ENCODE measurements at places on chromosomes 2 and 18.

- DNase-seq = no peak
Observed at GRCh38 chr2:25098670-25099486, 57.0 kb downstream of the EFR3B start.

DNA sequence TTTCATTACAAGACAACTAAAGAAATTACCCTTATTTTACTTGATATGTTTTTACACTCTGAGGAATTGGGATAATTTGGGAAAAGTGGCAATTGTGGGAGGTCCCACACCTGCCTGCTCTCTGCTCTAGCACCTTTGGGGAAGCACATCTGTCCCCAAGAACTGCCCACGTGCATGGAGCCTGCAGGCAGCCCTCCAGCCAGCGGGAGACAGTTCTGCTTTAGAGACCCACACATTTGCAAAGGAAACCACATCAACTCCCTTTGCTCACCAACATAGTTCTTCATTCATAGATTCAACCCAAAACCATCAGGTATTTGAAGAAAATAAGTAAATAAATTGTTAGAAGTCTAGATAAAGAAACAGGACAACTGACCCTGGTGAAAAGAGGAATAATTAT is 239.9 kb upstream of the ID2 start:
- DNase-seq = no peak

GRCh38 chr2:36530178-36530982 is 67.6 kb downstream of the FEZ2 start:
- DNase-seq = no peak

- no peak for DNase-seq
Observed at GRCh38 chr2:165192729-165193128, 11.1 kb downstream of the SCN3A start.

DNA sequence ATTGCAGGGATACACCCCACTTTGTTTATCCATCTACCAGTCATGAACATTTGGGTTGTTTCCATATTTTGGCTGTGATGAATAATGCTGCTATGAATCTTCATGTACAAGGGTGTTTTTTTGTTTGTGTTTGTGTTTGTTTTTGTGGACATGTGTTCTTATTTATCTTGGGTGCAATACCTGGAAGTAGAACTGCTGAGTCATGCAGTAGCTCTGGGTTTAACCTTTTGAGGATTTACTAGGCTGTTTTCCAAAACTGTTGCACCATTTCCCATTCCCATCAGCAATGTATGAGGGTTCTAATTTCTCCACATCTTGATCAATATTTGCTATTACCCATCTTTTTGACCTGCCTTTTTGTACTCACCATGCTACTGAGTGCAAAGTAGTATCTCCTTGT is 140.0 kb upstream of the CYP1B1 start:
- no peak for DNase-seq

DNA sequence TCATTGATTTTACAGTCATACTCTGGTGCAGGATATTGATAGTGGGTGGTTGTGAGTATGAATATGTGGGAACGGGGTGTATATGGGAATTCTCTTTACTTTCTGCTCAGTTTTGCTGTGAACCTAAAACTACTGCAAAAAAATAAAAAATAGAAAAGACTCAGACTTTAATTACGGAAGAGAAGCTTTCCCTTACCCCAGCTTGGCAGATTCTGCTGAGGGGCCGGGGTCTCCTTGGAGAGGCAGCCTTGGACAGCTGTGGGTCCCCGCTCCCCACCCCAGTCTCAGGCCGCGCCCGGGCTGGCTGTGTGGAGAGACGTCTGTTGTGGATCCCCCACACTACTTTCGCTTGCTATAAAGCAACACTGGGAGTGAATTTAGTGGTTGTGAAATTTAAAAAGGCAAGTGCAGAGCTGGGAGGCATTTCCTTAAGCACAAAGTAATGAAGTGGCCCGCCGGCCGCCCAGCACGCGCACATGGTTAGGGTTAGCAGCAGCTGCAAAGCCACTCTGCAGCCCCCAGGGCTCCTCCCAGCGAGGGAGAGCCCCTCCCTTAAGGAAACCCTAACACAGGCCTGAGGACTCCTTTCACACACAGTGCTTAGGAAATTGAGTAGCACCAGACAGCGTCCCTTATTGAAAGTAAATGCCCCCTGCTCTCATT is 102.4 kb downstream of the DDX1 start:
- DNase-seq = no peak

- DNase-seq = no peak
Observed at GRCh38 chr2:185208261-185208660, 530.3 kb upstream of the FSIP2 start.

Data from stimulated activated CD4-positive, alpha-beta T cell treated with anti-CD3 and anti-CD28 coated beads, Interleukin-4, amount 100 ng/mL, for 24 hours (primary cell).